ENCODE measurements at places on chromosomes 16 and 17. TPM values are rescaled to one million over a fixed set of nuclear protein-coding genes. Genes with fewer than 3 reads are reported as not detected.

The OSGIN1 gene
- total RNA-seq: 0.77 TPM

DNA sequence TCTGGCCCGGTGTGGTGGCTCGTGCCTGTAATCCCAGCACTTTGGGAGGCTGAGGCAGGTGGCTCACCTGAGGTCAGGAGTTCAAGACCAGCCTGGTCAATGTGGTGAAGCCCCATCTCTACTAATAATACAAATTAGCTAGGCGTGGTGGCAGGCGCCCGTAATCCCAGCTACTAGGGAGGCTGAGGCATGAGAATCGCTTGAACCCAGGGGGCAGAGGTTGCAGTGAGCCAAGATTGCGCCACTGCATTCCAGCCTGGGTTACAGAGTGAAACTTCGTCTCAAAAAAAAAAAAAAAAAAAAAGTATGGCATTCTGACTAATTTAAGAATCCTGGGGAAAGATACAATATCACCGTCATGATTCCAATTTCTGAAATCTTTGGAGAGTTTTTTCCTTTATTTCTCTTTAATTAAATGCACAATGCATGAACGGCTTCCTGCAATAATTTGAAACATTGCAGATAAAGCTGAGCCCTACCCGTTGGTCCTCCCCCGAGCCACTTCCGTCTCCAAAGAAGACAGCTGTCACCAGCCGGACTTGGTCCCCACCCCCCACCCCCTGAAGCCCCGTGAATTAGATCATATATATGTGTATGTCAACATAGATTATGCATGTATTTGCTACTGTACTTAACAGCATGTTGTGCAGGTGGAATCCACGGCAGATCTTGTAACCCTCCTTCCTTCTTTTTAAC, 142.6 kb upstream of the PLCG2 start:
- DNase-seq: no peak

The RUSF1 gene
- 54.9 TPM for total RNA-seq

The OTOA gene
- 0.40 TPM for total RNA-seq

DNA sequence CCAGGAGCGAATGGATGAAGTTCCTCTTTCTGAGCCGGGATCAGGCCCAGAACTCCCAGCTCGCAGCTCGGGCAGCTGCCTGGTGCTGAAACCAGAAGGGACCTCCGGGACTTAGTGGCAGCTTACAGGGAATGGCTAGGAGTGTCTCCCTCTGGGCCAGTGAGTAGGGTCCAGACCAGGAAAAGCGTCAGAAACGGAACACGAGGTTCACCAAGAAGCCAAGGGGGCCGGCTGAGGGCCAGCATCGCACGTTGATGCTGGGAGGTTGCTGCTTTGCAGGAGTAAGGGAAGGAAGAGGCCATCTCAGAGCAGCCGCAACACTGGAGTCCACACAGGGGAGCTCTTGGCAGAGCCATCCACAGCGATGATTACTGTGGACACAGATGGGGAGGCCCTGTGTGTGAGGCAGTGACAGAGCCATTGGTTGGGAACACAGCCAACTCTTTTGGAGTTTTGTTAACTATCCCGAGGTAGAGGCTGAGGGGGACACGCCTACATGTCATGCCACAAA, 74.0 kb upstream of the CREBBP start:
- DNase-seq: no peak

DNA sequence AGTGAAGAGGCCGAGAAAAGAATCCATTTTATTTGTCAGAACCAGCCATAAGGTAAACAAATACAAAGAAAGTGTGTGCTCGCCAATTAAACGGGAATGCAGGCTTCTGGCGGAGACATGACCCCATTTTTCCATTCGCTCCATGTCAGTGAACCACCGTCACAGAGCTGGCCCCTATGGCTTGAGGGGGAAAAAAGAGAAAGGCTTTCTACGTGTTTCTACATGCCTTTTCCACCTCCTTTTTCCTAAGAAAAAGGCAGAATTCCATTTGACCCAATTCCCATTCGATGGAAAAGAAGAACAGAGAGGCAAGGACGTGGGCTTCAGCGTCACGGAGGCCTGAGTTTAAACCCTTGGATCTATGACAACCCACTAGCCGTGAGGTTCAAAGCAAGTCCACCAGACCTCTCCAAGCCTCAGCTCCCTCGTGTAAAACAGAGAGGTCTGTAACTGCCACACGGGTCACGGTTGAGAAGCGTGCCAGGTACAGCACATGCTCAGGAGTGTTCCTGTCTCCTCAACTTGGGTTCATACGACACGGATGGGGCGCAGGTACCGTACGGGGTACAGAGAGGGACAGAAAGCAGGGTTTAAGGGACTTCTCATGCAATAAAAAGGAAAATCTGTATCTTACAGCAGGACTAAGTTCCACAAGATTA, 91.9 kb downstream of the NXN start:
- no peak for DNase-seq

The OR4D2 gene
- total RNA-seq: not detected

DNA sequence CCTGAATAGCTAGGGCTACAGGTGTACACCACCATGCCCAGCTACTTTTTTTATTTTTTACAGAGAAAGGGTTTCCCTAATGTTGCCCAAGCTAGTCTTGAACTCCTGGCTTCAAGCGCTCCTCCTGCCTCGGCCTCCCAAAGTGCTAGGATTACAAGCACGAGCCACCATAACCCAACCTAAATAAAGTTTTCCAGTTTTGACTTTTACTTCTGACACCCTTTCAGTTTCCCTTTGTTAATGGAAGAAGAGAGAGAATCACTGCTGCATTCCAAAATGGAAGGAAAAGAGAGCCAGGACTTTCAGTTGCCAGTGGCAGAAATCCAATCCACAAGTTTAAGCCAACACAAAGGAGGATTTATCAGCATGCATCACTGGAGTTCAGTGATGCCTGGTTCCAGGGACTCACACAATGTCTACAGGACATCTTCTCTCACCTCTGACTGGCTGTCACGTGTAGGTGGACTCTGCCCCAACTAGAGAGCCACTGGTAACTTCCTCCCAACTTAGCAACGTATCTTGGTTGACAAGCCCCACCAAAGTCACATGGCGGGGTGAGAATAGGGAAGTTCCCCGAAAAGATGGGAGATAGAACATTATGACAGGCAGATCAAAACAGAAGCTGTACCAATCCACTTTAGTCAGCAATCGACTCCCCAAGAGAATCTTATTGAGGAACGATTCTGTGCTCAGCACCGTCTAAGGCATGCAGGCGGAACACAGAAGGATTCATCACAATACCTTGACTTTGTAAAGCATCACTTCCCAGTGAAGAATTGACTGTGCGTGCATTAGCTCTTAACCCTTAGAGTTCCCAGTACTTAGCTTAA, 46.5 kb downstream of the GAS7 start:
- DNase-seq: no peak

DNA sequence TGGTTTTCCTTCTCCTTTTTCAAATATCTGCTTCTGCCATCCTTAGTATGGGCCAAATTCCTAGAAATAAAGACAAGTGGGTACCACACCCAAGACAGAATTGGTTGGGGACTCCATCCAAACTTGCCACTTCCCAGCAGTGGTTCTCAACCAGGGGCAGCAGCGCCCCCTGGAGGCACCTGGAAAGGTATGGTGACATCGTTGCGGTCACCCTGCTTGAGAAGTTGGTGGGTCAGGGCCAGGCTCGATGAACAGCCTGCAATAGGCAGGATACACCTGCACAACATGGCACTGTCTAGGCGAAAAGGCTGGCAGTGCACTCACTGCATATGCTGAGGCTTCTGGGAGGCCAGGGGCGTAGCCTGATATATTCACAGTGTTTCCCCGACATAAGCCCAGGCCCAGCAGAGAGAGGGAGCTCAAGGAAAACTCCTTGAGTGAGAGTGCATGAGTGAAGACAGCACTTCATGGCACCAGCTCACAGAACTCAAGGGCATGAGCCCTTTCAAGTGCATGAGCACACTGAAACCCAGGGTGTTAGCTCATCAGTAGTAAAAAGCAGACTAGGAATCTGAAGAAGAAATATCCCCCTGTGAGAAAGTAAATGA, 57.7 kb downstream of the CMC2 start:
- peak; percentile 88 for DNase-seq

Data from neural progenitor cell (in vitro differentiated cells).